ENCODE measurements at places on chromosomes 11 and 22. TPM values are rescaled to one million over a fixed set of nuclear protein-coding genes. Genes with fewer than 3 reads are reported as not detected.

Gene ZNRD2
- total RNA-seq: 206 TPM

Gene P4HA3
- total RNA-seq: 2.0 TPM

Gene MPST
- 97.0 TPM for total RNA-seq

Gene CEP126
- total RNA-seq: 2.5 TPM

Gene ESAM
- total RNA-seq: 10.8 TPM

Gene ANO5
- not detected for total RNA-seq

Gene GSTT2B
- 3.2 TPM for total RNA-seq

Gene FIBIN
- total RNA-seq: not detected

Gene FCHSD2
- total RNA-seq: 7.1 TPM

DNA sequence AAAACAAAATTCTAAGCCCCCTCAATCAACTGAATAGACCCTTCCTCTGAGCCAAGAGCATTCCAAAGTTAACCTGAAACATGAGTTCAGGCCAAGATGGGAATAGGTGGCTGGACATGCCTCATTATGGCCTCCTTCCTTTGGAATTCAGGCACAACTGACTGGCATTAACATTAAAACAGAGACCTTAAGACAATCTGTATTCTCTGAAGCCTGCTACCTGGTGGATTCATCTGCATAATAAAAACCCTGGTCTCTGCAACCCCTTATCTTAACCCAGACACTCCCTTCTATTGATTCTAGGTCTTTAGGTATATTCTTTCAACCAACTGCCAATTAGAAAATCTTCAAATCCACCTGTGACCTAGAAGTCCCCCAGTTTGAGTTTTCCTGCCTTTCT is 66.3 kb downstream of the JRKL start:
- DNase-seq: no peak
- no peak overlapping the region for H3K4me3 ChIP-seq
- H3K27ac ChIP-seq: no peak overlapping the region

DNA sequence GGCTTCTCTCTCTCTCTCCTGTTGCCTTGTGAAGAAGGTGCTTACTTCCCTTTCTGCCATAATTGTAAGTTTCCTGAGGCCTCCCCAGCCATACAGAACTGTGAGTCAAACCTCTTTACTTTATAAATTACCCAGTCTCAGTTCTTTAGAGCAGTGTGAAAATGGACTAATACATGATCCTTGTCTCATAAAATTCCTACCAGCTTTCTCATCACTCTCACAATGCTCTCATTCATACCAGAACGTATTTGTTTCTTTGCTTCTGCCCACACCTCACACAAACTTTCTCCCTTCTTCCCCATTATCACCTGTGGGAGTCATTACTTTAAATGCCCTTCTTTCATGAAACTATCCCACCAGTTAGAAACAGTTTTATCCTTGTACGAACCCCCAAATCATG is 62.7 kb upstream of the ARHGAP42 start:
- no peaks in the 10 kb centered on the region for H3K27me3 ChIP-seq
- H3K4me3 ChIP-seq: no peak overlapping the region
- H3K36me3 ChIP-seq: no peaks in the 10 kb centered on the region
- H3K4me1 ChIP-seq: peaks cover 6% of the 10 kb centered on the region

DNA sequence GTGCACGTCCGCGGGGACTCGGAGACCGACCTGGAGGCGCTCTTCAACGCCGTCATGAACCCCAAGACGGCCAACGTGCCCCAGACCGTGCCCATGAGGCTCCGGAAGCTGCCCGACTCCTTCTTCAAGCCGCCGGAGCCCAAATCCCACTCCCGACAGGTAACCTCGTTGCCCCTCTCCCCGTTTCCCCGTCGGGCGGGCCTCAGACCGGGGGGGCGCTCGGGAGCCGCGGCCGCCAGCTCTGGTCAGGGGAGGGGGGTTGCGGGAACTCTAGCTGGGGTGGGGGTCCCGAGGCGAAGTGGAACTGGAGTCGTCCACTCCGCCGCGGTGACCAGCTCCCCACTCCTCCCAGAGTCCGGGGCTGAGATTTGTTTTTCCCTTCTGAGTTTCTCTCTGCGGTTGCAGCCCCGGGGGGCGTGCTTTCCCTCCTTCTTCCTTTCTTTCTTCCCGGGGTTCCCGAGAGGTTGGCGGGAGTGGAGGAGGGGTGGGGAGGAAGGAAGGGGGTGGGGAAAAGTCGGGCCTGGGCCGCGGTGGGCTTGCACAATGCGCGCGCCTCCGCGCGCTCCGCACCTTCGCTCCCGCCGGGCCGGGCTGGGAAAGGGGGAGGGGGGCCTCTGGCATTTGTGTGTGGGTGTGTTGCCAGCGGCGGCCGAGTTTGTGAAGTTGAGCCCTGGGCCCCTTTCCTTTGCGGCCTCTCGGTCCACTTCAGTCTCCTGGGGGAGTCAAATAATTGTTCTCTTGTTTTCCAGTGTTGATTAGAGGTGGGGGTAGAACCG is 952 bp downstream of the YAP1 start:
- peaks cover 14% of the 10 kb centered on the region for H3K36me3 ChIP-seq
- peaks cover 37% of the 10 kb centered on the region for H3K4me1 ChIP-seq
- peak; percentile 79 for DNase-seq

DNA sequence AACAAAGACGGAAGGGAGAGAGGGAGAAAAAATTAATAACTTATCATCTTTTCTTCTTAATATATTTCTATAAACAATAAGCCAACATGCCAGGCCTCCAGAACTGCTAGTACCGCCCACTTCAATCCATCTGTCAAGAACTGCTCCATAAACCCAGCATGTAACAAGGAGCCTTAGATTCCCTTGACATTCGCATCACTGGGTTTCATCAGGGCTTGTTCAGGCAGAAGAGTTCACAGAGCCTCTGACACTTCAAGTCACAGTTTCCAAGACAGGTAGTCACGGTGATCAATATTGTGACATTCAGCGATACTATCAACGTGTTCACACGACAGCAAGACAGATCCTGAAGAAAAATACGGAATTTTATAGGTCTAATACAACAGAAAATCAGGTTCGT is 61.7 kb downstream of the LARGE2 start:
- no peak for DNase-seq
- H3K4me1 ChIP-seq: 0 out of 2 replicates have a peak, but pooled peaks cover 4% of the 10 kb centered on the region
- H3K4me3 ChIP-seq: no peak overlapping the region
- H3K27ac ChIP-seq: no peak overlapping the region
- no peaks in the 10 kb centered on the region for H3K36me3 ChIP-seq

DNA sequence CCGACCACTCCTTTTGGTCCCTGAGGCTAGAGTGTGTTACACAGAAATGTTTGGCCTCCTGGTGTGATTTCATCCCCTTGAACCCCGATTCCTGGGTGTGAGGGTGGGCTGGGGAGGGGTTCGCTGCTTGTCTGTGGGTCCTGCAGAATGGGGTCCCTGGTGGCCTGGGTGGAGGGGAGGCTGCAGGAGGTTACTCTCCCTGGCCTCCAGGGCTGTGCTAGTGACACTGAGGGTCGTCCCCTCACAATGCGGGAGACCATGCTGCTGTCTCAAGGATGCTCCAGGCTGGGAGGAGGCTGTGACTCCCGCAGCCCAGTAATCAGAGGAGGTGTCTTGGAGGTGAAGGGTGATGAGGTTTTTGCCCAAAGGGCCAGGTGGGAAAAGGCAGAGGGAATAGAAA is 17.0 kb upstream of the OMP start:
- no peaks in the 10 kb centered on the region for H3K27me3 ChIP-seq
- H3K27ac ChIP-seq: no peak overlapping the region
- no peaks in the 10 kb centered on the region for H3K36me3 ChIP-seq
- H3K4me3 ChIP-seq: no peak overlapping the region
- peaks cover 19% of the 10 kb centered on the region for H3K4me1 ChIP-seq

DNA sequence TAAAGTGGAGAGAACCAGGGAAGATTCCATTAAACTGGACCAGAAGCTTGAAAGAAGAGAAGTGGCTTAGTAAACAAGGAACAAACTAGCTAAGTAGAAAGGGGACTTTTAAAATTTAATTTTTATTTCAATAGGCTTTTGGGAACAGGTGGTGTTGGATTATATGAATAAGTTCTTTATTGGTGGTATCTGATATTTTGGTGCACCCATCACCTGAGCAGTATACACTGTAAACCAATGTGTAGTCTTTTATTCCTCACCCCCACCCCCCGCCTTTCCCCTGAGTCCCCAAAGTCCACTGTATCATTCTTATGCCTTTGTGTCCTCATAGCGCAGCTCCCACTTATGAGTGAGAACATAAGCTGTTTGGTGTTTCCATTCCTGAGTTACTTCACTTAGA is 7.4 kb downstream of the ACAT1 start:
- peaks cover 6% of the 10 kb centered on the region for H3K36me3 ChIP-seq
- H3K27ac ChIP-seq: no peak overlapping the region
- H3K4me1 ChIP-seq: peaks cover 4% of the 10 kb centered on the region
- H3K27me3 ChIP-seq: no peaks in the 10 kb centered on the region
- DNase-seq: no peak
- no peak overlapping the region for H3K4me3 ChIP-seq

GRCh38 chr11:44659641-44660040 is 67.1 kb upstream of the TSPAN18 start:
- no peaks in the 10 kb centered on the region for H3K4me1 ChIP-seq
- no peak overlapping the region for H3K27ac ChIP-seq
- DNase-seq: no peak
- no peaks in the 10 kb centered on the region for H3K36me3 ChIP-seq
- no peak overlapping the region for H3K4me3 ChIP-seq

DNA sequence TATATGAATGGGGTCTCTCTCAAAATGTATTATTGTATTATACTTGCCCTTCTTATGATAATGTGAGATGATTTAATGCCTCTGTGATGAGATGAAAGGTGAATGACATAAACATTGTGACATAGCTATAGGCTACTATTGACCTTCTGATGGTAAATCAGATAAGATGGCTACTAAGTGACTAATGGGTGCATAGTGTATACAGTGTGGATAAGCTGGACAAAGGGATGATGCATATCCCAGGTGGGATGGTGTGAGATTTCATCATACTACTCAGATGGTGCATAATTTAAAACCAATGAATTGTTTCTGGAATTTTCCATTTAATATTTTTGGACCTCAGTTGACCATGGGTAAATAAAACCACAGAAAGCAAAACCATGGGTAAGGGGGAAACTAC is 243.5 kb downstream of the SBF2 start:
- no peak overlapping the region for H3K4me3 ChIP-seq
- peak; percentile 85 for DNase-seq
- H3K27me3 ChIP-seq: no peaks in the 10 kb centered on the region

DNA sequence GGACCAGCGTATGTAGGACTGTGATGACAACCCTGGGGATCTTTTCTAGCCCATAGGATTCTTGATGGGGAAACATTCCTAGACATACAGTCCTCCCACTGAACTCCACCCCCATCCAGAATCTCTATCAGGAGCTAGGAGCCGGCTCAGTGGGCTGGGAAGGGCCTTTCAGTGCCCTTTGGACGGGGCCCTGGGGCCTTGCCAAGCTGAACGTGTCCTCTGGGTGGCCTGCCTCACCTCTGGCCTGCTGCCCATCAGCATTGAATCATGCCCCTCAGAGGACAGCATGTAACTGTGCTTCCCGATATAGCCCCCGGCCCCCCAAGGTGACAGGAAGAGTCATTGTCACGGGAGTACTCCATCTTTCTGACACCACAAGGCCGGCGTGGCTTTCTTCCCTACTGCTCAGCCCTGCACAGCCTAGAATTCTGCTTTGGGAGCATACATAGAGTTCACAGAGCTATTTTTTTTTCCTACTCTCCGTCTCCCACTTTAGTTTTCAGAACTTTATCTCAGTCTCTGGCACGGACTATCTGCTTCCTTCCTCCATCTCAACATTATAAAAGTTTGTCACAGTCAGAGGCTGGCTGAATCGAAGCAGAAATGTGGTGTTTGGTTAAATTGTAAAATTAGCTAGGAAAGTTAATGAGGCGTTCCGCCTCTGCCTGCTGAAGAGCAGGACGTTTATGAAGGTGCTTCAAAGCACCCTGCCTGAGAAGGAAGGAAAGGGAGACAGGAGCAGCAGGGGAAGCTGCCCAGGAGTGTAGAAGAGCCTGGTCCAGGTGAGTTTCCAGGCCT is 111.9 kb downstream of the ZBTB16 start:
- H3K27me3 ChIP-seq: peaks cover 93% of the 10 kb centered on the region
- no peak for DNase-seq
- H3K36me3 ChIP-seq: no peaks in the 10 kb centered on the region
- no peak overlapping the region for H3K27ac ChIP-seq
- H3K4me1 ChIP-seq: peaks cover 10% of the 10 kb centered on the region

- DNase-seq: no peak
- H3K27ac ChIP-seq: no peak overlapping the region
- no peaks in the 10 kb centered on the region for H3K36me3 ChIP-seq
Measured at GRCh38 chr11:32433101-32433913, 2.0 kb downstream of the WT1 start.

GRCh38 chr11:26297189-26297975 is 34.5 kb upstream of the ANO3 start:
- H3K4me3 ChIP-seq: no peak overlapping the region
- no peak overlapping the region for H3K27ac ChIP-seq
- peak; percentile 64 for DNase-seq
- no peaks in the 10 kb centered on the region for H3K4me1 ChIP-seq

- no peaks in the 10 kb centered on the region for H3K27me3 ChIP-seq
- H3K4me3 ChIP-seq: no peak overlapping the region
- no peak for DNase-seq
- no peak overlapping the region for H3K27ac ChIP-seq
- no peaks in the 10 kb centered on the region for H3K36me3 ChIP-seq
Measured at GRCh38 chr22:39643311-39644083, 72.9 kb downstream of the CACNA1I start.

DNA sequence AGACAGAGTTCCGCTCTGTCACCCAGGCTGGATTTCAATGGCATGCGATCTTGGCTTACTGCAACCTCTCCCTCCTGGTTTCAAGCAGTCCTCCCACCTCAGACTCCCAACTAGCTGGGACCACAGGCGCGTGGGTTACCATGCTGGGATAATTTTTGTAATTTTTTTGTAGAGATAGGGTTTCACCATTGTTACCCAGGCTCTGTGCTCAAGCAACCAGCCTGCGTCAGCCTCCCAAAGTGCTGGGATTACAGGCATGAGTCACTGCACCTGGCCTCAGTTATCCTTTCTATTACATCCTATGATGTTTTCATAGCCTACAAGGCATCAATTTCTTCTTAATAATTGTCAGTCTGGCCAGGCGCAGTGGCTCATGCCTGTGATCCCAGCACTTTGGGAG is 36.5 kb downstream of the LRRC74B start:
- no peaks in the 10 kb centered on the region for H3K4me1 ChIP-seq
- H3K4me3 ChIP-seq: no peak overlapping the region
- H3K27ac ChIP-seq: no peak overlapping the region

DNA sequence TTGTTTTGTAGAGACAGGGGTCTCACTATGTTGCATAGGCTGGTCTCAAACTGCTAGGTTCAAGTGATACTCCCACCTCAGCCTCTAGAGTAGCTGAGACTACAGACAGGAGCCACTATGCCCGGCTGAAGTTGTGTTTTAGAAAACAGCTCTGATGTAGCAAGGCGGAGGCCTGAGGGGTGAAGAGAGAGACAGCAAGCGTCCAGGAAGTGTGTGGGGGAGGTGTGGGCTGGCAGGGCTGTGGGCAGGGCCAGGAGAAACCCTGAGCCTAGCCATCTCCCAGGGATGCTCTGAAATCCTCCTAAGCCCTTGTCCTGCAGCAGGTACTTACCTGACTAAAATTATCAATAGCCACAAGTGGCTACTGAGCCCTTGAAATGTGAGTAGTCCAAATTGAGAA is 16.1 kb upstream of the RPS3 start:
- DNase-seq: no peak
- peaks cover 31% of the 10 kb centered on the region for H3K4me1 ChIP-seq
